Neural progenitor cell (in vitro differentiated cells): ENCODE measurements at places on chromosomes 2 and 18. TPM values are rescaled to one million over a fixed set of nuclear protein-coding genes. Genes with fewer than 3 reads are reported as not detected.

The RBKS gene
- 4.3 and 8.5 TPM in 2 replicates for total RNA-seq

DNA sequence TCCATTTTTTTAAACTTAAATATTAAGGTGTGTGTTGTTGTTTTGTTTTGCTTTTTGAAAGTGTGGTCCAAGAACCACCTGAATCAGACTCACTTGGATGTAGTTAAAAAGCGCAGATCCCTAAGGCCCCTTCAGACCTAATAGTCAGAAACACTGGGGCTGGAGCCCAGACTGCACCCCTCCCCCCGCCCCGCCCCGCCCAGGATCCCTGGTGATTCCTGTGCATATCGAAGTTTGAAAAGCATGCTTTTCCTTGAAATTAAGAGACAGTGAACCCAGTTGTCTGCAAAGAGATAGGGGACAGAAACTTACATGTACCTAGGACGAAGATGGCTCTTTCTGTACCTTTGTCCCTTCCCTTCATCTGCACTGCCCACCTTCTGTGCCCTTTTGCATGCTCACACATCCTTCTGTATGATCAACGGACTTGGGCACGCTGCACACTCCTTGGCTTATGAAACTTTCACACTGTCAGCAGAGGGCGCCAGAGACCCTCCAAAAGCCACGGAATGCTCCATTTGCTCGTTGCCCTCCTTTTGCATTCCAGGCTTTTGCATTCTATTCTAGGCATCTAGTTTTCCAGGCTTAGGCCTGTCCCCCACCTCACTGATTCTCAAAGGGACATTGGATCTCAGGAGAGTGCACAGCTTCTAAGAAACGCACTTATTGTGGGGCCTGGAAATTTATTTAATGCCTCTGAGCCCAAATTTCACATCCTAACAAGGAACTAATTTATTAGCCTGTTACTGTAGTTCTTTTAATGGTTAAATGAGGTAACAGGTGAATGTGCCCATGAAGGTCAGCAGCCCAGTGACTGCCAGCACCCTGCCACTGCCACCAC, 32.8 kb upstream of the SLC14A1 start:
- peak; percentile 87 for DNase-seq

- peak; percentile 7 for DNase-seq
Measured at GRCh38 chr18:52342456-52342855, 2.5 kb downstream of the DCC start.

The BMP10 gene
- not detected in 2 replicates for total RNA-seq

GRCh38 chr18:77524909-77525308, 275.3 kb downstream of the GALR1 start:
- no peak for DNase-seq

The GULP1 gene
- total RNA-seq: 96.6 and 154 TPM in 2 replicates

- no peak for DNase-seq
Measured at GRCh38 chr2:8518979-8519668, 162.7 kb upstream of the ID2 start.

DNA sequence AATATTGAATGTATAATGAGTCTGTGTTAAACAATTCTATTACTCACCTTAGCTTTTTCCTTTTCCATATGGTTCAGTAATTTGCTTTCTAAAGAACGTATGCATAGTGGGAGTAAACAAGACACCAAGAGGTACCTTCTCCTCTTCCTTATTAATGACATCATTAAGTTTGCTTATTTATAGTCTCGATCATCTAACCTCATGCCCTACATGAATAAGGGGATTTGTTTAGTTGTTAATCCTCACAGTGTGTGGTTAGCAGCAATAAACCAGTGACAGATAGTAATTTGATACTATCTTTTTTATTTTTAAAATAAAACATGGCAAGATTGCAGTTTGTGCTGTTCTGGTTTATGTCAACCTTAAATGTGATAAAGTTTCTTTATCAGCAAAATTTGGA, 69.7 kb downstream of the COBLL1 start:
- DNase-seq: no peak

The CD226 gene
- total RNA-seq: 0.06 TPM in 1 of 2 replicates, not detected in the other

GRCh38 chr2:118970396-118971135, 28.6 kb downstream of the MARCO start:
- DNase-seq: no peak

- DNase-seq: no peak
Measured at GRCh38 chr2:233638836-233639235, 2.6 kb downstream of the UGT1A10 start.

DNA sequence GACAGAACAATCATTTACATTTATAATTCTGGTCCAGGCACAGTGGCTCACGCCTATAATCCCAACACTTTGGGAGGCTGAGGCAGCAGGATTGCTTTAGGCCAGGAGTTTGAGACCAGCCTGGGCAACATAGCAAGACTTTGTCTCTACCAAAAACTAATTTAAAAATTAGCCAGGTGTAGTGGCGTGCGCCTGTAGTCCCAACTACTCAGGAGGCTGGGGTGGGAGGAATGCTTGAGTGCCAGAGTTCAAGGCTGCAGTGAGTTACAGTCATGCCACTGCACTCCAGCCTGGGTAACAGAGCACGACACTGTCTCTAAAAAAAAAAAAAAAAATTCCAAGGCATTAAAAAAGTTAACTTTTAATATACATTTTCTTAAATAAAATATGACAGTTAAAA, 88.1 kb downstream of the PLEKHM3 start:
- DNase-seq: no peak

DNA sequence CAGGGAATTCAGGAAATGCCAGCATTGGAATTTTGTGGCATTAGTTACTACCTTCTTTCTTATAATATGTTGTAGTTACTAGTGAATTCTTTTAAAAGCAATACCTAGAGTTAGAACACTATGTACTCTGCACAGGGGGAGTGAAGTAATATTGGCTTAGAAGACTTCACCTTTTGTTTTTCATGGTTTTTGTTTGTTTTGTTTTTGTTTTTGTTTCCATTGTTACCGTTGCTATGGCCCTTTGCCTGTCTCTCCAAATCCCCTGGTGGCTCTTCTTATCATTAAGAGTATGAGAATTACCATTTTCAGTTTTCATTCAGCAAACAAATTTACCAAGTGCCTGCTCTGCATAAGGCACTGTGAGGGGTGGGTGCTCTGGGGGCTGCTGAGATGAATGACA, 160.1 kb downstream of the HAUS1 start:
- peak; percentile 43 for DNase-seq

The GALR1 gene
- not detected in 2 replicates for total RNA-seq

DNA sequence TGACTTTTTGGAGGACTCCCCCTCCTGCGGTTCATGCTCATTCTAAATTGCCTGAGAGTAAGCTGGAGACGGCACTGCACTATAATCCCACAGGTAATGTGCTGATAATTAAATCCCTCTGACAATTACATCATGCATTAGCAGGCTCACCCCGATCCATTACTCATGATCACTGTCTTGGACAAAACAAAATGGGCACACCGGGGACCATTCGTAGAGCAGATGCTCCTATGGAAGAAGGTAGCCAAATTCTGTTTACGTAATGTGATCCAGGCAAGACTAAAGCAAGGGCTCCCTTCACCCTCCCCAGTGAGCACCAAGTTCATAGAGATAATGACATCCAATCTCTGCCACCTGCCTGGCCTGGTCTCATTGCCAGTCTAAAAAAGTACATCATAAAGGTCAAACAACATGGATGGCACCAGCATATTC, 657.1 kb upstream of the SOX11 start:
- DNase-seq: no peak

GRCh38 chr2:240149943-240150784, 9.7 kb upstream of the OTOS start:
- peak; percentile 78 for DNase-seq

The DCAF17 gene
- 38.4 and 53.8 TPM in 2 replicates for total RNA-seq

The EVA1A gene
- 2.8 and 3.6 TPM in 2 replicates for total RNA-seq

GRCh38 chr2:156884216-156884615, 373.3 kb upstream of the GALNT5 start:
- no peak for DNase-seq

The PLEK gene
- total RNA-seq: not detected in 2 replicates

GRCh38 chr2:118856978-118857676, 9.7 kb upstream of the EN1 start:
- DNase-seq: peak; percentile 45

GRCh38 chr2:23243073-23243659, 141.8 kb upstream of the KLHL29 start:
- DNase-seq: no peak

The ECEL1 gene
- total RNA-seq: 0.84 and 3.8 TPM in 2 replicates

DNA sequence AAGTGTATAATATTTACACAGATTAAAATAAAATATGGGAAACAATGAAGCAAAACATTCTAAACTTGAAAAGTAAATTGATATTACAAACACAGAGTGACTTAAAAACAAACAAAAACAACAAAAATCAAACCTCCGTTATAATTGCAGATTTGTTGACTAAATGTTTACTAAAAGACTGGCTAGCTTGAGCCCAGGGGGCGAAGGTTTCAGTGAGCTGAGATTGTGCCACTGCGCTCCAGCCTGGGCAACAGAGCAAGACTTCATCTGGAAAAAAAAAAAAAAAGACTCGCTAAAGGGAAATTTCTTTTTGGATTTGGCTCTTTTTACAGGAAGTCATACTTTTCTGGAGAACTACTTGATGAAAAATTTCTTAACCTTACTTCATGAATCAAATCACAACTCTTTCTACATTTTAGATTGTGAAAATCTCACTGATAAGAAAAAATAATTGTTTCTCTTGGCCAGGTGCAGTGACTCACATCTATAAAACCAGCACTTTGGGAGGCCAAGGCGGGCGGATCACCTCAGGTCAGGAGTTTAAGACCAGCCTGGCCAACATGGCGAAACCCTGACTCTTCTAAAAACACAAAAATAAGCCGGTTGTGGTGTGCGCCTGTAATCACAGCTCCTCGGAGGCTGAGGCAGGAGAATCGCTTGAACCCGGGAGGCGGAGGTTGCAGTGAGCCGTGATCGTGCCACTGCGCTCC, 9.7 kb downstream of the TFPI start:
- DNase-seq: no peak

DNA sequence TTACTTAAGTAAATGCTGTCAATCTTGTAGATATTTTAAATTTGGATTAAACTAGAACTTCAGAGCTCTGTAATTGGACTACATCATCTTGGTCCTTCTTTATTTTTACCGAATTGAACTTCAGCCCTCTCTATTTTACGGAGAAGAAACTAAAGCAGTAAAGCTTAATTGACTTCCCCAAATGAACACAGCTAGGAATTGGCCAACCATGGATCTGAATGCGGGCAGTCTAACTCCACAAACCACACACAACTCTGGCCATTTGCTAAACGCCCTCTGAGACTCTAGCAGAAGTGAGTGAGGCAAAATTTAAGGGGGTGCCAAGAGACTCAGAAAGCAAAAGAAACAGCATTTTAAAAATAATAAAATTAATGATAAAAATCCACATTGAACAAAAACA, 86.3 kb upstream of the KCTD1 start:
- DNase-seq: no peak

The GFPT1 gene
- 34.8 and 54.3 TPM in 2 replicates for total RNA-seq

DNA sequence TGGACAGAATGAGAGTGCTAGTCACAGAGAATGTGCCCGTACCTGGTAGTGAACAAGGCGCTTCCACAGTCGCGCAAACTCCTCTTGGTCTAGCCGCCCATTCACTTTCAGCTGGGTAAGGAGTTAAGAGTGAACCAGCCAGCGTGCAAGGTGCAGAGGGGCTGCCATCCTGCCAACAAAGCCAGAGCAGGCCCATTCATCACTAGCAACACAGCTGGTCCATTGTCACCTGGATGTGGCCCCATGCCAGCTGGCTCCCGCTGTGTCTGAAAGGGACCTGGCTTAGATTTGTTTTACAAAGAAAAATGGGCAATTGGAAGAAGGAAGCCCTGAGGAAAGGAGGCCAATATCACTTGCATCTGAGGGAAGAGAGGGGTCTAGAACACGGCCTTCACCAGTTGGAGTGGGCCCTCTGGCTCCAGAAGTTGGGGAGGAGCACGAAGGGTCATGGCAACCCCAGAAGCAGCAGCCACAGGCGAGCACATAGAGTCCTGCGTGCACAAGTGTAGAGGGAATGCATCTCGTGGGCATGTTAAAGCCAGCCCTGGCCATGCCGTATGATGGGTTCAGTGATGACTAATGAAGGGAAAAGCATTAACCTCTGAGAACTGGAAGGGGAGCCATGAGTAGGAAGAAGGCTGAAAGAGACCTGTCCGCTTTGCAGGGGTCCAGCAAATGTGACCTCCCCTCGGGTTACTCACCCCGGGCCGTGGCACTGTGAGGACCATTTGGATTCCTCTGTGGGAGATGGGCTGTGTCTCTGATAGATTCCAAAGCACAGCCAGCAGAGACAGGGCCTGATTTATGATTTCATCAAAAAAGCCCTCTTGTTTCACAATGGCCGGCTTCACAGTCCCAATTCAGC, 70.6 kb downstream of the CAPN13 start:
- DNase-seq: no peak

The RUFY4 gene
- not detected in 2 replicates for total RNA-seq

The GKN2 gene
- total RNA-seq: not detected in 2 replicates

DNA sequence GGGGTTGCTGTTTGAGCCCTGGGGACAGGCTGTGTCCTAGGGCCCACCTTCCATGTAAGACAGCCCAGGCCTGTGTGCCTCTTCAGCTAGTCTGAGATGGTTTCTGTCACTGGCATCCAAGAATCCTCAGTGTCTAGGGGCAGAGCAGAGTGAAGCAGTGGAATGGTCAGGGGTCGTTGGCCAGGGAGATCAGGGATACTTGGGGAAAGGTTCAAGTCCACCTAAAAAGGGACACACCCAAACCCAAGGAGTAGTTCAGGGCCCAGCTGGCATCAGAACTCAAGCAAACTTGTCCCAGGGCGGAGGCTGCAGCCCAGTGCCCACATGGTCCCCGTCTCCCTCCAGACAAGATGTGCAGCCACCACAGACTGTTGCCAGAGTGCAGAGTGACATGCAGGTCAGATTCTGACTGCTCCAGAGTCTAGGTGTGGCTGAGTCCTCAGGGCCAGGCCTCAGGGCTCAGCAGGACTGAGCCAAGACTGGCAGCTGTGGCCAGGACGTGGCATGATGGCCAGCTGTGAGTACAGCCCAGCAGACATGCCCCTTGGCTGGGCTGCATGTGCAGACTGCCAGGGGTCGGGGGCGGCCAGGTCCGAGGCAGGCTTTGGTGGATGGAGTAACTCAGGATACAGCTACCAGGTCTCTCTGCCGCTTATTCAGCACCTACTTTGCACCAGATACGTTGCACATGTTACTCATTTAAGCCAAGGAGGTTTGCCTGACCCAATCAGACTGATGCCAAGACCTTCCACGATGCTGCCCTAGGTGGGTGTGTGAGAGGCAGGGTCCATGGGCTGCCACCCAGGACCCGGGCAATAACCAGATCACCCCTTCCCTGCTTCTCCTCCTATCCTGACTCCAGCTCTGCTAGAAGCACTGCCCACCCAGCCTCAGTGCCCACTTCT, 146.6 kb downstream of the SMAD7 start:
- no peak for DNase-seq

- DNase-seq: no peak
Measured at GRCh38 chr18:59610546-59611140, 86.6 kb downstream of the CCBE1 start.
